Kidney epithelial cell (primary cell): ENCODE measurements at places on chromosomes 1 and 21.
A peak's percentile ranks its signal among the peaks of the same experiment; 100 is the strongest.

DNA sequence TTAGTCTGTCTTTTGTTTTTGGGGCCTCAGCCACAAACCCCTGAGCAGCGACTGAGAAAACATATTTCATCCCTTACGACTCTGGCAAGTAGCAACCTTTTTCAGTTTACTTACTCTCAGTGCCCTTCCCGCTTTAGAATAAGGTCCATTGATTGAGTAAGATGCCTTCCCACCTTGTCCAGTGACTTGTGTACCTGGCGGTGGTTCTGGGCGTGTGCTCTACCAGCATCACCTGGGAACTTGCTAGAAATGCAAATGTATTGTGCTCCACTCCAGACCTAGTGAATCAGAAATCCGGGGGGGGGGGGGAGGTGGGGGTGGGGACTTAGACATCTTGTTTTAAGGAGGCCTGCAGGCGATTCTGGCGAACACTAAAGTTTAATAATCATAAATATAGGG is 72.1 kb downstream of the S1PR1 start:
- DNase-seq = no peak

DNA sequence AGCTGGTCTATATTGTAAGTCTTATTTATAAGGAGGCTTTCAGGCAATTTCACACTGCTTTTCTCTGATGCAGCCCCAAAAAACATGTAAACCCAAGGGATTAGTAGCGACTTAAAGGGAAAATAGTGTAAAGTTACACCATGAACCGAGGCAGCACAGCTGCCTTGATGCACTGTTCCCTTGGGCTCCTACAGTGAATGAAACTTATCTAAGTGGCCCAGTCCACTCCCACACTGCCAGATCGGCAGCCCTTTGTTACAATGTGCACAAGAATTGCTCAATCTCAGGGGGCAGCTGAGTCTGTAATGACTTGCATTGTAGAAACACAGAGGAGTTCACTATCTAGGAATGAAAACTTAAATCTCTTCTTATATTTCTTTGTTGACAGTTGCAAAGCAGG is 120.8 kb upstream of the ADGRL2 start:
- DNase-seq = no peak

GRCh38 chr1:17397910-17398695 is 26.1 kb downstream of the PADI6 start:
- DNase-seq = no peak

GRCh38 chr1:25432749-25433388 is 2.2 kb downstream of the MACO1 start:
- no peak for DNase-seq

DNA sequence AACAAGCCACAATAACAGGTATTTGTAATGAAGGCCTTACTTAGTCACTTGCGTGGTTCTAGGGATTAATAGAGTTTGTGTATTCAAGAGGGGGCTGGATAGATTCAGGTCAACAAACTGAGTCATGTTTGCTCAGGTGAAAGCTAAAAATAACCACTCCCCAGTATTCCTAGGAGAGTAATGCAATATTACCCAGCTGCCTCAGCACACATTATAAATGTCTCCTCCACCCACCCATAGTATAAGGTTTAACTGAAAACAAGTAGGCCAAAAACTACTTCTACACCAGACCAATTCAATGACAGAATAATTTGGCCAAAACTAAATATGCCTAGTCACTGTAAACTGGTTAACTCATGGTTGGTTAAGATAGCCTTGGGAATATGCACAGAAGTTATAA is 34.4 kb downstream of the WLS start:
- no peak for DNase-seq

DNA sequence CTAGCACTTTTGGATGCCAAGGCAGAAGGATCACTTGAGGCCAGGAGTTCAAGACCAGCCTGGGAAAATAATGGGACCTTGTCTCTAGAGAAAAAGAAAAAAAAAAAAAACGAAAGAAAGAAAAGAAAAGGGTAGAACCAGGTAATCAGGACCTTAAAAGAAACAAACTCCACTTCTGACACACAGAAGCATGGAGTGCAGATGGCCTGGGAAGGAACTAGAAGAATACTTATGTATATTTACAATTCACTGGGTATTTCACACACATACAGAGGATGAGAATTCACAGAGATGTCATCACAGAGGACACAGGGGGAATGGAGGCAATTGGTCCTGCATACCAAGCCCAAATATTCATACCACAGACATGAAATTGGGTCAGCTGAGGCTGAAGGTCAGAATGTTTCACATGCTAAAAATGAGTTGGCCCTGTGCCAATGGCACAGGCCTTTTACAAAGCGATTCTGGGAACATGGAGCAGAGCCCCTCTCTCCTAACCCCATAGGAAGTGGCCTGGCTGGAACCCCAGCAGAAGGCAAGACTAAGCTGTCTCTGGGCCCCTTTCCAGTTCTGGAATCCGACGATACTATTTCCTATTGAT is 4.4 kb downstream of the B4GALT3 start:
- no peak for DNase-seq

- no peak for DNase-seq
These were observed 9.9 kb upstream of the NPHP4 start for GRCh38 chr1:6001992-6002576.

DNA sequence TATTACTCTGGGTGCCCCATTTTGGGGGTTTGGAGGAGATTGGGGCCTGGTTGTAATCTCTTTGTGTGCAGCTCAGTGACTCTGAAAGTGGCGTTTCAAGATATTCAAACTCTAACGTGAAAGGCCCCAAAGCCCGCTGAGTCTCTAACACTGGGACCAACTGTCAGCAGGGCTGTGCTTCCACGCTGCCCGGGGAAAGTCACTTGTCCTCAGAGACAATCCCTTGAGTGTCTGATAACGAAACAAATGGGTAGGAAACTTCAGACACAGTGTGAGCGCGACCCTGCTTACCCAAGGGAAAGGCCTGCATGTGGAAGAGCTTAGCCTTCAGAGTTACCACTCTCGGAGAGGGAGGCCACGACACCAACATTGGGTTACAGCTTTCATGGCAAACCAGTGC is 837 bp downstream of the UBASH3A start:
- no peak for DNase-seq

DNA sequence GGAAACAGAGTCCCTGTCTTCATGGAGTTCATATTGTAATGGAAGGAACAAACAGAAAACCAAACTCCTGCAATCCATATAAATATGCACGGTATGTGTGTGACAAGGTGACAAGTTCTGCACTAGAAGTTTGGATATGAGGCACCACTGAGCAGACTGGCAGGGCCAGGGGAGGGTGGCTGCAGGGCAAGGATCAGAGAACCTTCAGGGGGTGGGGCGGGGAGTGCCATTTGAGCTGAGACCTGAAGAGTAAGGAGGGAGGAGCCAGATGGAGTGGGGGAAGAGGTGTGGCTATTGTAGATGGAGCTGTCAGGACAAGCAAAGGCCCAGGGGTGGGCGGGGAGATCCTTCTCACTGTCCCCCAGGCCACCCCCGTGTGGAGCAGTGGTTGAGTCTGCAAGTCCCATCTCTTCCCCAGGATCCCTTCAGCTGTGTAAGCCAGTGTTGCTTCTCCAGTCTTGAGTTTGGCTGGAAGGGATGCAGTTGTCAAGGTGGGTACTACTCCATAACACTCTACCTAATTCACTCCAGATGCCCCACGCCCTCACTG is 76.4 kb downstream of the ATP5PO start:
- DNase-seq = no peak

DNA sequence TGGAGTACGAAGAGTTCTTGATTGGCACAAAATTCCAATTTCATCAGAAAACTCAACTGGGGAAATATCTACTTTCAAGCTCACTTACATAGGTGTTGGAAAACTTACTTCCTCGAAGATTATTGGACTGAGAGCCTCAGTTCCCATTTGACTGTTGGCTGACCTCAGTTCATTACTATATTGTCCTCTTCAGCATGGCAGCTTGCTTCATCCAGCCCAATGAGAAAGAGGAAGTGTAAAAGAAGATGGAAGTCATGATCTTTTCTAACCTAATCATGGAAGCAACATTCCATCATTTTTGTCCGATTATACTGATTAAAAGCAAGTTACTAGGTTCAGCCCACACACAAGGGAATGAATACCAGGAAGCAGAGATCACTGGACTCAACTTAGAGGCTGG is 49.4 kb downstream of the HSD3B1 start:
- DNase-seq = no peak

- DNase-seq = no peak
These were observed 32.3 kb upstream of the LBR start for GRCh38 chr1:225460021-225460736.

GRCh38 chr1:84379138-84379916 is 19.0 kb upstream of the DNASE2B start:
- peak; percentile 76 for DNase-seq

DNA sequence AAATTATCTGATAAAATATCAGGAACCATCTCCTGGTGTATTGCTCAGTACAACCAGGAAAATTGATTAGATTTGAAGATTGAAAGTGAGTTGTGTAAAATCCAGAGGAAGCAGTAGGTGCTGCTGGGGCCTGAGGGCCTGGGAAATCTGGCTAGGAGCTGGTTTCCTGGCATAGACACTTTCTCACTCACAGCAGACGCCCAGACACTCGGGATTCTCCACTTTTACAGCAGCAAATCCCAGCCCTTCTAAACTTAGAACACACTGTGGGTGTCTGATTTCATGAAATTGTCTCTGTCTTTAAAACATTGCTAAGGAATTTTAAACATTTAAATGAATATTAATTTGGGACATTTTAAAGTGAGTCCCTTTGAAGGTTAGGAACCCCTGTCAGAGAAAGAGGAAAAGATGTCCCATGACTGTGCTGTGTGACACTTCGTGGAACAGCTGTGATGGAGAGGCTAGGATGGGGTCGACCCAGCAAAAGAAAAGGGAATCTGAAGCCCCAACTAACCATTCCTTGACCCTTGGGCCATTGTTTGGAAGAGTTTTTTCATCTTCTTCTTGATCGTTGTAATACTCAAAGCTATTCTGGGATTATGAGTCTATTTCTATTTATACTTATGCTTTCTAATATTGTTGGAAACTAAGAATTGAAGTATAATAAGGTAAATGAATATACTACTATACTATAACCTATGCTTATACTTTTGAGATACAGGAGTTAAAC is 49.0 kb upstream of the VAMP3 start:
- no peak for DNase-seq

GRCh38 chr1:10943041-10943440 is 69.4 kb upstream of the TARDBP start:
- DNase-seq = no peak

DNA sequence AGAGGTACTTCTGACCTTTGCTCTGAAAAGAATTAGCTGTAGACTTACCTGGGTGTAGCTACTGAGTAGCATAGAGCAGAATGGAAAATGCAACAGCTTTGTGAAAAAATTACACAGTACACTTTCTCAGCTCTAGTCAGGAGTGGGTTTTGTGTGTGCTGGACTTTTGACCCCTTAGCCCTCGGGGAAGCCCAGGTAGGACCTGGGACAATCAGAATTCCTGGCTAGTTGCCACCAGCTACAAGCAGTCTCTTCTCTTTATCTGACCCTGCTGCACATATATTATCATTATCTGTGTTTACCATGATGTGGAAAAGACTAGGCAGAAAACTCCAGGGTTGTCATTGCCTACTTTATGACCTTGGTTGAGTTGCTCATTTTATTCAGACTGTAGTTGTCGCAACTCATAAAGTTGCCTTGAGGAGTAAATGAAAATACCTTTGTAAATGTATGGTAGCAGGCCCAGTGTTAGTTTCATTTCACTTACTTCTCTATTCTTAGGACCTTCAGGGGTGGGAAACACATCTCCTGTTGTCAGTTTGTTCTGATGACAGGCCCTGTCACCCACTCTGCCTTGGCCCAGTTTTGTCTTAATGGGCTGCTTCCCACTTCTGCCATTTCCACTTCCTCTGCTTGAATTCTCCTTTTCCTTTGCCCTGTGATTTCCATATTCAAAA is 5.4 kb downstream of the NEK7 start:
- no peak for DNase-seq

GRCh38 chr1:68010543-68010942 is 39.9 kb downstream of the DIRAS3 start:
- DNase-seq = no peak

- DNase-seq = no peak
These were observed 42.9 kb downstream of the IER5 start for GRCh38 chr1:181131255-181131941.

GRCh38 chr1:79044974-79045650 is 38.6 kb upstream of the ADGRL4 start:
- DNase-seq = no peak

DNA sequence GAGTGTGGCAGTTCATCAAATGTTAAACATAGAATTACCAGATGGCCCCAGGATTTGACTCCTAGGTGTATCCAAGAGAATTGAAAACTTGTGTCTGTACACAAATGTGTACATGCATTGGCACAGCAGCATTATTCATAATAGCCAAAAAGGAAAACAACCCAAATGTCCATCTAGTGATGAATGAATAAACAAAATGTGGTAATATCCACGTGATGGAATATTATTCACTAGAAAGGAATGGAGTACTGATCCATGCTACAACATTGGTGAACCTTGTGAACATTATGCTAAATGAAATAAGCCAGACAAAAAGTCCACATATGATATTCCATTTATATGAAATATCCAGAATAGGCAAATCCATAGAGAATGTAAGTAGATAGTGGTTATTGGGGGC is 77.7 kb downstream of the RAVER2 start:
- no peak for DNase-seq

DNA sequence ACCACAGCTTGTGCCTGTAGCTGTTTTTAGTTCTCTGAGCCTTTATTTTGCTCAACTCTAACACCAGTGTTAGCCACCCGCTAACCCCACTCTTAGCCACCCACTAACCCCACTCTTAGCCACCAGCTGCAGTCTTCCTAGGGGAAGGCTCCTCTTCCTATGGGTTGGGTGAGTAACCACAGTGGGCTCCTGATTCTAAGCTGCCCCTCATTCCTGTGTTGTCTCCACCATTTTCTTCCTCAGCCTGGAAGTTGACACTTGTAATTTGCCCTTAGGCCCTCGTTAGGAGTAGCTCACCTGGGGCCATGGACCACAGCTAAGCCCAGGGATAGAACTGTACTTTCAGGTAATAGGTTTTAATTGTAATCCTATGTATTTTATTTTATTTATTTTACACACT is 782.9 kb upstream of the TPTE start:
- no peak for DNase-seq

GRCh38 chr1:41611068-41611931 is 126.8 kb upstream of the EDN2 start:
- no peak for DNase-seq

DNA sequence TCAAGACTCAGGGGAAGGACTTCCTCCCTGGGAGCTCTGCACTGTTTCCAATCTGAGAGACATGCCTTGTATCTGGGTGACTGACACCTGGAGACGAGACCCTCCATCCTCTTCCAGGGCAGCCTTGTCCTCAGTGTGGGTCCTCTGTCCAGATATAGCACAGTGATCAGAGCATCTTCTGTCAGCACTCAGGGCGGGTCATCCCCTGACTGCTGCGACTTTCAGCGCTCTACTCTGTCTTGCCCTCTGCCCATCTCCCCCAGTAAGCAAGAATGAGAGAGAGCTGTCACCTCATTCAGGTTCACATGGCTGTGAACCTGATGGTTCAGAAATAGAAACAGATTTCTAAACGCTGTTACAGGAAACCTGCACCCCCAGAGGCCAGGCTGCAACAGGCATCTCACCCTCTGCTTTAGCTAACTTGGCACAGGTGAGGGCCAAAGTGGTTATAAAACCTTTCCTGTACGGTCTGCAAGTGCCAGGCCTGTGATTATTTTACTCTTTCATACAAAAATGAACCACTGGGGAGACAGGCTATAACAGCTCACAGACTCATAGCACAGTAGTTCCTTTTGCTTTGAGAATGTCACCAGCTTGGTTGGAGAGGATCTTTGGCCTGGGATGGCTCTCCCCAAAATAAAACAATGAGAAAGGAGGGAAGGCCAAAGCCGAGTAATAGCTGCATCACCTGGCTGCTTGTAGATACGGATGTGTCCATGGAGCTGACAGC is 11.4 kb upstream of the TENT5C start:
- no peak for DNase-seq
